ENCODE measurements at places on chromosomes 16 and 17.

DNA sequence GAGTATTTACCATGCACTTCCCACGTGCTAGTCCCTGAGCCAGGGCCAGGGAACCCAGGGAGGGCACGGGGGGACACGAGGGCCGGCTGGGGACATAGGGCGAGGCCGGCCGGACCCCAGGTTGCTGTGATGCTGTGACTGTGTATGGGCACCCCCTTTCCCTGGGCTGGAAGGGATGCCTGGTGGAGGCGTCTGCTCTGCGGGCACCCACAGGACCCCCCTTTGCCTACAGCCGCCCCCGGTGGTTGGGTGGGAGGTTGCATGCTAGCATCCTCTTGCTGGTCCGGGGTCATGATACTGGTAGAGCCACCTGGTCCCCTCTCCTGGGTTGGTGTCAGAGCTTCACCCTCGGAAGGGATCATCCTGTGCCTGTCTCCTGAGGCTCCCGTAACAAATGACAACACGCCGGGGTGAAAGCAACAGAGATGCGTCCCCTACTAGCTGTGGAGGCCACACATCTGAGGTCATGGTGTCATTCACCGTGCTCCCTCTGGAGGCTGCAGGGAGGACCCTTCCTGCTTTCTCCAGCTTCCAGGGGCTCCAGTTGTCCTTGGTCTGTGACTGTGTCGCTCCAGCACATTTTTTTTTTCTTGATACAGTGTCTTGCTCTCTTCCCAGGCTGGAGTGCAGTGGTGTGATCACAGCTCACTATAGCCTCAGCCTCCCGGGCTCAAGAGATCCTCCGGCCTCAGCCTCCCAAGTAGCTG, 3.1 kb upstream of the CIAO3 start:
- DNase-seq = no peak

GRCh38 chr16:24639769-24640168, 89.7 kb upstream of the TNRC6A start:
- no peak for DNase-seq

DNA sequence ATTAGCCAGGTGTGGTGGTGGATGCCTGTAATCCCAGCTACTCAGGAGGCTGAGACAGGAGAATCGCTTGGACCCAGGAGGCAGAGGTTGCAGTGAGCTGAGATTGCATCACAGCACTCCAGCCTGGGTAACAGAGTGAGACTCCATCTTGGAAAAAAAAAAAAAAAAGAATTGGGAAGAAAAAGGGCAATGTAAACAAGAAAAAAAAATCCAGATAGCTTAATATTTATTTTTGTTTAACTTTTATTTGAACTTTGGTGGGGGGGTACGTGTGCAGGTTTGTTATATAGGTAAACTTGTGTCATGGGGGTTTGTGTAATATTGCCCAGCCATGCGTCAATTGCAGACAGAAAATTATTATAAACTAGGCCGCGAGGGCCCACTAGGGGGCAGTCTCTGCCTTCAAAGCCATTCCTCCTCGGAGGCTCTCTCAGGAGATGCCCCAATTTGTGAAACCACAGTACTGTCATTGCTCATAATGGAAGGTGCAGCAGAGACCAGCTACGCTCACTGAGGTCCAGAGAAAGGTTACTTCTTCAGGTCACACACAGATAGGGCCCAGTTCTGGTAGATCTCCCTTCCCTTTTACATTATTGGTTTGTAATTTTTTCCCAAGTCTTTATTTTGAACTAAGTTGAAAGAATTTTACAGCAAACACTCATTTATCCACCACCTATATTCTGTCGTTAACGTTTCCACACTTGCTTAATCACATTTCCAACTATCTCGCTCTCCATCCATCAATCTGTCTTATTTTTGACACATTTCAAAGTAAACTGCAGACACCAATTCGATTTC, 206.2 kb downstream of the PRKCB start:
- DNase-seq = peak; percentile 46

- DNase-seq = no peak
These were observed 23.9 kb downstream of the SMG6 start for GRCh38 chr17:2279707-2280106.

GRCh38 chr16:49527611-49528010, 154.0 kb downstream of the C16orf78 start:
- DNase-seq = no peak

- no peak for DNase-seq
These were observed 22.8 kb upstream of the SLC5A11 start for GRCh38 chr16:24822974-24823373.

- DNase-seq = no peak
These were observed 107.9 kb upstream of the ZNF469 start for GRCh38 chr16:88274847-88275246.

- DNase-seq = no peak
These were observed 25.0 kb downstream of the HOXB1 start for GRCh38 chr17:48505788-48506187.

GRCh38 chr17:48328457-48328856, 101.6 kb downstream of the SKAP1 start:
- DNase-seq = no peak

- no peak for DNase-seq
These were observed 50.0 kb downstream of the RMI2 start for GRCh38 chr16:11395008-11395948.

DNA sequence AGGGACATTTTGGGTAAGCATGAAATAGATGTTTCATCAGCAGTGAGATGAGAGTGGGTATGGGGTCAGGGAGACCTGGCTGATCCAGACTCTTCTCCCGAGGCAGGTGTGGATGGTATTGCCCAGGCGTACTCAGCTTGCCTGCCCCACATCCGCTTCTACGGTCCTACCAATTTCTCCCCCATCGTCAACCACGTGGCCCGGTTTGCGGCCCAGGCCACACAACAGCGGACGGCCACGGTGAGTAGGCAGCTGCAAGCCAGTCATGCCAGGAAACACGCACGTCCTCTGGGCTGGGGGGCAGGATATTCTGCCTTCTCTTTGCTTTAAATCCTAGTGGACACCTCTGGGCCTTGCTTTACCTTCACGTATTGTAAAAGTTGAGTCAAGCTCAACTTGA, 44.7 kb downstream of the CPNE2 start:
- no peak for DNase-seq

GRCh38 chr17:7021993-7022778, 664 bp upstream of the BCL6B start:
- no peak for DNase-seq

- no peak for DNase-seq
These were observed 706.5 kb downstream of the KCNJ2 start for GRCh38 chr17:70875729-70876310.

DNA sequence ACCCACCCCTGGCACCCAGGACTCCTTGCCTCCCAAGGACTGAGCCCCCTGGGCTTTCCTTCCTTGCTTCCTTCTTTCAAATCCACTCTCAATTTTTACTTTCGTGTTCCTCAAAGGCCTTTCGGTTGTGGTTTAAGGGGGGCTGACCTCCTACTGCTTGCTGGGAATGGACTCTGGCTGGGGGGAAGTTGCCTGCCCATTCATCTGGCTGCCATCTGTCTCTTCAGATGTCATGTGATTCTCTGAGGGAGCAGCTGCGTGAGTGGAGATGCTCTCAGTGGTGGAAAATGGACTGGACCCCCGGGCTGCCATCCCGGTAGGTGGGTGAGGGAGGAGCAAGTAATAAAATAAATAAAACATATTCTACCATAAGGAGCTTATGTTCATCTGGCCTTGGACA, 93.8 kb upstream of the RPRML start:
- DNase-seq = no peak

GRCh38 chr16:84369105-84369504, 767 bp downstream of the ATP2C2 start:
- DNase-seq = no peak

- no peak for DNase-seq
These were observed 18.2 kb downstream of the MPP3 start for GRCh38 chr17:43814714-43815113.

GRCh38 chr17:82490512-82491195, 28.9 kb upstream of the FOXK2 start:
- DNase-seq = no peak

DNA sequence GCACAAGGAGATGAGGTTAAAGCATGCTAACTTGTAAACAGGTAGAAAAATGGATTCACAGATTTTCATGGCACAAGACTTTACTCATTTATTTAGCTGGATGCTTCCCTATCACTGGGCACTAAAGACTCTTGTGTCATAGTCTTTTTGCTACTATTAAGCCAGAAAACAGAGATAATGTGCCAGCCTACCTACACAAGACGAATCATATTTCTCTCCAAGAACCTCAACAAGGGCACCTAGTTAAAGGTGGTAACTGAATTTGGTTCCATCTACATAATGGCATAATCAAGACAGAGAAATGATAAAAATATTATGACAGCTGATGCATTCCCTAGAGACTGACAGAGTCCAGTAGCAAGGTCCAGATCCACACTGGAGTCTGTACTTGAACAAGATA, 3.8 kb downstream of the NACA2 start:
- no peak for DNase-seq

- DNase-seq = no peak
These were observed 144.8 kb upstream of the RPH3AL start for GRCh38 chr17:497241-498034.

Data from stimulated activated CD8-positive, alpha-beta memory T cell treated with anti-CD3 and anti-CD28 coated beads, Interleukin-4, amount 100 ng/mL, for 1 hour (primary cell).